ENCODE measurements at places on chromosomes 6 and 20.

- no peak for DNase-seq
Measured at GRCh38 chr6:152588456-152588855, 48.7 kb downstream of the SYNE1 start.

DNA sequence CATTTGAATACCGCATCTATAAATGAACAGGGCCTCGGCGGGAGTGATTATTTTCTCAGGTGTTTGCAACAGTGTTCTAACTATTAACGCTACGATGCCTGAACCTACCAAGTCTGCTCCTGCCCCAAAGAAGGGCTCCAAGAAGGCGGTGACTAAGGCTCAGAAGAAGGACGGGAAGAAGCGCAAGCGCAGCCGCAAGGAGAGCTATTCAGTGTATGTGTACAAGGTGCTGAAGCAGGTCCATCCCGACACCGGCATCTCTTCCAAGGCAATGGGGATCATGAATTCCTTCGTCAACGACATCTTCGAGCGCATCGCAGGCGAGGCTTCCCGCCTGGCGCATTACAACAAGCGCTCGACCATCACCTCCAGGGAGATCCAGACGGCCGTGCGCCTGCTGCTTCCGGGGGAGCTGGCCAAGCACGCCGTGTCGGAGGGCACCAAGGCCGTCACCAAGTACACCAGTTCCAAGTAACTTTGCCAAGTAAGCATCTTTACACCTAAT, 70.9 kb downstream of the HFE start:
- DNase-seq: no peak

DNA sequence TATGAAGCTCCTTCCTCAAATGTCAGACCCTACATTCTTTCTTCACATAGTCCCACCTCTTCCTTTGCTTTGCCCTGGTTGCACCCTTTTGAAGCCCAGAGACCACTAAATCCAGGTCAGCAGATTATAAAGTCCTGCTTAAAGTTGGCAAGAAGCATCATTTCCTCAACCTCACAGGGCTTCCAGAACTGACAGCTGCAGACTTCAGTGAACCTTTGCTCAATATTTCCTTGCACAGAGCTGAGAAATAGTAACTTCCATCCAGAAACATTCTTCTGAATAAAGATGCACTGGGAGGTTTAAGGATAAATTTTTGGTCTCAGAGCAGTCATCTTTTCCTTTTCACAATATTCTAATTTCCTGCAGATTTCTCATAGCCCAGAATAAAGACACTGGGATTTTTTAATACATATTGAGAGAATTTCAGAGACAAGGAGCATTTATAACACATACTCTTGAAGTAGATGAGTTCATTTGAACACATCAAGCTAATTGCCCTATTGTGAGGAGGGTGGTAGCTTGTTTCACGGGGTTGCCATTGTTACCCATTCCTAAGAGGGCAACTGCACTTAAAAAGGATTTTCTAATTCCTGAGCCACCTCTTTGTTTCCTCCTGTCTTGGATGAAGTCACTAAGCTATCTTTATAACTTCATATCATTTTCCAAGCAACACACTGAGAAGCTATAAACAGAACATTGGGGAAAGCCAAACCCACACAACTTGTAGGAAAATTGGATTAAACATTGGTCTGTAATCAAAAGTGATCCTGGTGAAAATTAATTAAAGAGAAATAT, 150.2 kb upstream of the PLN start:
- DNase-seq: no peak

- no peak for DNase-seq
Measured at GRCh38 chr20:22590662-22591061, 6.3 kb upstream of the FOXA2 start.

GRCh38 chr20:53867741-53868351, 202.5 kb downstream of the BCAS1 start:
- DNase-seq: no peak

GRCh38 chr20:49797344-49797615, 15.3 kb upstream of the SLC9A8 start:
- DNase-seq: no peak

DNA sequence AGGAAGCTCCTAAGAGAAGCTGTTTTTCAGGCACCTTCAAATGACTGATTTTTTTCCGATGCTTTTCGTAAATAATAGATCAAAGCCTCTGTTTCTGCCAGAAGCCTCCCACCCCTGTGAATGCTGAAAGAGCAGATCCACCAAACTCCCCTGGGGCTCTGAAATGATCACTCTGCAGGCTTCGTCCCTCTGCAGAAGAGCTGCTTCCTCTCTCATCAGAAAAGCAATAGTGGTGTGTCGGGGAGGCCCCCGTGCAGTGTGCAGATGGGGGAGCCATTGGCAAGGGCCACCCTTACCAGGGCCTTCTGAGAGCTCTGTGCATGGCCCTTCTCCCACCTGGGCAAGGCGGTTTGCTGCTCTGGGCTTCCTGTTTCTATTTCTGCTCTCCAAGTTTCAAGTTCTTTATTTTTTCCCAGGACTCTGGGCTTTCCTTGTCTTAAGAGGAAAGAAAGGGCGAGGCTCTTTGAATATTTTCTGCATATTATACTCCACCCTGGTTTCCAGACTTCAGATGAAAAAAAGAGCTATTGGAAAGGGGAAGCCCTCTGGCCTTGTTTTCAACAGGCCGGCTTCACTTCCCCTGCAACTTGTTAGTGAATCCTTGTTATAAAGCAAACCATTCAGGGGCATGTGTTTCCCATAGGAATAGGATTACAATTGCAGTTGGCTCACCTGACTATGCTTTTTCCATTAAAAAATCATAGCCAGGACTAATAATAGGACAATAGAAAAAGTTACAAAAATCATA, 155.2 kb downstream of the TTLL2 start:
- DNase-seq: no peak

DNA sequence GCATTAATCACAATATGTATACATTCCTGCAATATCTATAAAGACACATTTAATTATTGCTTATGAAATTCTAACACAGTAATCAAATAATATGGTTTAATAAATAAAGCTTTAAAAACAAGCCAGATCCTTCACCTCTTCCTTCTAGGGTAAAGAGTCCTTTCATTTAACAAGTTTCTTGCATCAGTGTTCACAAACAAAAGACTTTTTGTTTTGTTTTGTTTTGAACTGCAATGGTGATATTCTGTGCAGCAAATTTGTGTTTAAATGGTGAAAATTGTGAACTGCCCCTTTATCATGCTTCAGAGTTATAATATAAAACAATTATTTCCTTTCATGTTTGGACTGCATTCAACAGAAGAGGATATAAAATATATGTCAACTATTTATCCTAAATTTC, 177.3 kb downstream of the EPHA7 start:
- no peak for DNase-seq

DNA sequence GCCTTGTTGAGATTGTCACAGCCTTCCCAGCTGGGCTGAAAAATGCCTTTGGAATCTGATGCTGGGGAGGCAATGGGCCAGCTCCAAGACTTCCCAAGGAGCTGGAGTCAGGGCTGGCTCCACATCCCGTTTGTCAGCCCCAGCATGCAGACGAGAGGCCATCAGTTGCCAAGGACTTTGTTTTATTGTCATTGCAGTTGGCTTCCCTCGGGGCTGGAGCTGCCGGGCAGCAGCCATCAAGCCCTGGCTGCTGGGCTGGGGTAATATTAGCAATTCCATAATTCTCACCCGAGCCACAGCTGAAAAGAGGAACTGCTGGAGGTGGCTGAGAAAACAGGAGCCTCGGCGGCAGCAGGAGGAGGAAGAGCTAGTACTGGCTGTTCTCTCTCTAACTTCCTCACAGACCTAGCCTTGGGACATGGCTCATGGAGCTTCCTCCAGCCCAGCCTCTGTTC, 182.5 kb downstream of the CDC5L start:
- no peak for DNase-seq

DNA sequence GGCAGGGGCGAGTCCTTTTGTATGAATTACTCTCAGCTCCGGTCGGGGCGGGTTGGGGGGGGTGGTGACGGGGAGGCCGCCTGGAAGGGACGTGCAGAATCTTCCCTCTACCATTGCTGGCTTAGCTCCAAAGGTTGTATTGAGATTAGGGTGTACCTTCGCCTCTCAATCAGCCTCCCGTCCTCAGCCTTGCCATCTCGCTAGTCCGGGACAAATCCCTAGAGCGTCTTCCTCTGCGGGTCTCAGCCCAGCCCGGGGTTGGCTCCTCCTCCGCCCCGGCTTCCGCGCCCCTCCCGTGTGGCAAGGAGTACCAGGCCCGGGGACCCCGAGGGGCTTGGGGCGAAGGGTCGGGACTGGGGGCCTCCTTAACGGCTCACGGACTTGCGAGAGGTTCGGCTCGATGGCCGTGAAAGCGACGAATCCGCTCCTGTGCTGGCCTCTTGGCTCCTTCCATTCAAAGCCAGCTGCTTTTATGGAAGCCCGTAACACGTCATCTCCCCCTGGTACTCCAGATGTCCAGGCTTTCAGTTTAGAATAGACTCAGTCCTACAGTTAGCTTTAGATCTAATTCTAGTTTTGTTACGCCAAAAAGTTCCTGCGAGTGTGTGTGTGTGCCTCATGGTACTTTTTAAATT, 636 bp upstream of the EEF1A1 start:
- no peak for DNase-seq

DNA sequence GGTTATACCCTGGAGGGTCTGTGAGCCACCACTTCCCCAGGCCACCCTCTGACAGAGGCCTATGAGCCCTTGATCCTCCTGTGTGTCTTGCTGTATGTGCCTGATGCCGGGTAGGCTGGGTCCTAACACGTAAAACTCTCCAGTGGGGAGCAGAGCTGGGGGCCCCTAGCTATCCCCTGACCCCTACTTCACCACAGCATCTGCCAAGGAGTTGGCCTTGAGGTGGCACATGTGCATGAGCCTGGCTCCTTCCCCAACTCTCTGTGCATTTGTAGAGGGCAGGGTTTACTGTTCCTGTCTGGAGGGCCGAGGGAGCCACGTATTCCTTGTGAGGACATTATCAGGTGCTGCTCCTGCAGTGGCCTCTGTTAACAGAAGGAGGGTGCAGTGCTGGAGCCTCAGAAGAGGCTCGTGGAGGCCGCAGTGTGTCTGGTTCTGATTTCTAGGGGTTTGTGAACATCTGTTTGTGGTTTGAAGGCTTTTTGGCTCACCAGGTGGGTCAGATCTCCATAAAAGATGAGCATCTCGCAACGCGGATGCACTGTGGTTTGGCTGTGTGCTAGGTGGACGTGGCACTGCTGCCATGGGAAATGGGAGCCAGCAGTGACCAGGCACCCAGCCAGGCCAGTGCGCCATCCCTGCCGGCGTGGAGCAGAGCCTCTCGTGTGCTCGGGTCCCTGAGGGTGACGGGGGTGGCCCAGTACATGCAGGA, 152.1 kb downstream of the DTNBP1 start:
- no peak for DNase-seq

Data from kidney glomerular epithelial cell (primary cell).